T-cell (primary cell): ENCODE measurements at places on chromosomes 6 and 20. TPM values are rescaled to one million over a fixed set of nuclear protein-coding genes. Genes with fewer than 3 reads are reported as not detected.
A peak's percentile ranks its signal among the peaks of the same experiment; 100 is the strongest.

GRCh38 chr20:16419138-16419715, 154.0 kb downstream of the KIF16B start:
- DNase-seq, result no peak

RAB44 gene
- total RNA-seq, result 0.35 TPM

DNA sequence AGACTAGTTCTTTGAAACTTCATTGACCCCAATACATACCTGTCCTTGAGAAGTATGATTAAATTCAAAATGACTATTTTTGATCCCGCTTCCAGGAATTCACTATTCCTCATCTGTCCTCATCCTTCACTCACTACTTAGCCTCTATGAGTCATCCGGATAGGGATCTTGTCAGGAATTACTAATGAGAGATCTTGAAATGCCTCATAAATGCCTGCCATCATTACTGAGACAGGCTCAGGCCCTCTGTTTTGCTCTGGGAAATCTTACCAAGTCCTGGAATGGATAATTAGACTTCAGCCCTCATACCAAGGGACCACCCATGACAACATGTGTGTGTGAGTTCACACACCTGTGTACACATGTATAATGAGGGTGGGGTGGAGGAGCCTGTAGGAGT, 2.8 kb upstream of the CYP24A1 start:
- DNase-seq, result no peak

CDKN1A gene
- total RNA-seq, result 9.6 TPM

DNA sequence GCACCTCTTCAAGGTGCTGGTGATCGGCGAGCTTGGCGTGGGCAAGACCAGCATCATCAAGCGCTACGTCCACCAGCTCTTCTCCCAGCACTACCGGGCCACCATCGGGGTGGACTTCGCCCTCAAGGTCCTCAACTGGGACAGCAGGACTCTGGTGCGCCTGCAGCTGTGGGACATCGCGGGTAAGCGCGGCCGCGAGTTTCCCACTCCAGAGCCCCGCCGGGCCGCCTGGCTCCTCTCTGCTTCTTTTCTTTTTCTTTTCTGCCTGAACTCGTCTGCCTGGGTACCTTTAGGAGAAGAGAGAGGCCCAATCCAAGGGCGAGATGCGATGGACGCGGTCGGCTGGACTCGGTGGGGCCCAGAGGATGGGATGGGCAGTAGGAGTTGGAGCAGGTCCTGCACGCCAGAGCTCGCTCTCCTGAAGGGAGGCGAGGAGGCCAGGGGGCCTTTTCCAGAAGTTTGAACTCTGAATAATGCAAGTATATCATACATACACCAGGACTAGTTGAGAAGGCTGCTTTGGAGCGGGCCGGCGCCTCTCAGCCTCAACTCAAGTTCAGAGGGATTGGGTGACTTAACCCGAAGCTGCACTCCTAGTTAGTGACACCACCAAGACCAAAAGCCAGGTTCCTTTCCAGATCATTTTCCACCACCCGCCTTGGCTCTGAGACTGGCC, 445 bp downstream of the RAB32 start:
- no peak for DNase-seq

GRCh38 chr6:51963980-51964379, 123.4 kb downstream of the PKHD1 start:
- no peak for DNase-seq

METTL24 gene
- total RNA-seq, result not detected

FNDC11 gene
- total RNA-seq, result 0.38 TPM

KCNK16 gene
- total RNA-seq, result not detected

GRCh38 chr20:58511861-58512260, 3.3 kb downstream of the APCDD1L start:
- DNase-seq, result no peak

DNA sequence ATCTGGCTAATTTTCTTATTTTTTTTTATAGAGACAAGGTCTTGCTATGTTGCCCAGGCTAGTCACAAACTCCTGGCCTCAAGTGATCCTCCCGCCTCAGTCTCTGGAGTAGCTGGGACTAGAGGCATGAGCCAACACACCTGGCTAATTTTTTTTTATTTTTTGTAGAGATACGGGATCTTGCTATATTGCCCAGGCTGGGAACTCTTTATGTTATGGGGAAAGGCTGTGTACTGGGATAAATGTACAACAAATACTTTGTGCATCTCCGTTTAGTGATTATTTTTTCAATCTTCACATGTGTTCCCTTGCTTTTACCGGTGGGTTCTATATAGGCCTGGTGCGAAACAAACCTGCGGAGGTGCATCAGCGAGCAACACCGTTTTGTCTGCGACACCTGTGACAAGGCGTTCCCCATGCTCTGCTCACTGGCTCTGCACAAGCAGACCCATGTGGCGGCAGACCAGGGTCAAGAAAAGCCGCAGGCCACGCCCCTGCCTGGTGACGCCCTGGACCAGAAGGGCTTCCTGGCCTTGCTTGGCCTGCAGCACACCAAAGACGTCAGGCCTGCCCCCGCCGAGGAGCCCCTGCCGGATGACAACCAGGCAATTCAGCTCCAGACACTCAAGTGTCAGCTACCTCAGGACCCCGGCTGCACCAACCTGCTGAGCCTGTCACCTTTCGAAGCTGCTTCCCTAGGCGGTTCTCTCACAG, 84.2 kb downstream of the SSR1 start:
- no peak for DNase-seq

HLA-DRB5 gene
- total RNA-seq, result 9.2 TPM

GRCh38 chr6:141667580-141668309, 465.0 kb upstream of the GJE1 start:
- DNase-seq, result no peak

DNA sequence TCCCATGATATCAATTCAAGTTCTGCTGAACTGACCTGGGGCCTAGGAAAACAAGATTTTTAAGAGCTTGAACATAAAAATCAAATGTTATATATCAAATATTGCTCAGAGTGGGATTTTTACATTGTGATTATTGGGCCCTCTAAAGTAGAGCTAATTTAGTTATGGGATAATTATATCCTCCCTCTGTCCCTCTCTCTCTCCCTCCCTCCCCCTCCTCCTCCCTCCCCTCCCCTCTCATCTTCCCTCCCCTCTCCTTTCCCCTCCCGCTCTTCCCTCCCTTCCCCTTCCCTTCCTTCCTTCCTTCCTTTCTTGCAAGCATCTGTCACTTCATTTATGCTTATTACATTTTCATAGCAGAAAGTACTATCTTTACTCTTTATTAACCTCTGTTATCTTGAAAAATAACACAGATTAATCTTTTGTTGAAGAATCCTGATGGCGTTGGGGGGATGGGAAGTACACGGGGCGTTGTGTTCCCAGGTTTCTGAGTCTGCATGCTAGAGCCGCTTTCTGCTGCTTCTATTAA, 32.8 kb downstream of the KIF25 start:
- no peak for DNase-seq

FAM184A gene
- total RNA-seq, result 3.6 TPM

DYNLT1 gene
- 99.0 TPM for total RNA-seq

GRCh38 chr6:11426571-11426970, 111.0 kb upstream of the TMEM170B start:
- no peak for DNase-seq

GRCh38 chr6:15296735-15297134, 50.9 kb downstream of the JARID2 start:
- DNase-seq, result no peak

- no peak for DNase-seq
Measured at GRCh38 chr6:55543633-55544309, 35.2 kb downstream of the HMGCLL1 start.

DNA sequence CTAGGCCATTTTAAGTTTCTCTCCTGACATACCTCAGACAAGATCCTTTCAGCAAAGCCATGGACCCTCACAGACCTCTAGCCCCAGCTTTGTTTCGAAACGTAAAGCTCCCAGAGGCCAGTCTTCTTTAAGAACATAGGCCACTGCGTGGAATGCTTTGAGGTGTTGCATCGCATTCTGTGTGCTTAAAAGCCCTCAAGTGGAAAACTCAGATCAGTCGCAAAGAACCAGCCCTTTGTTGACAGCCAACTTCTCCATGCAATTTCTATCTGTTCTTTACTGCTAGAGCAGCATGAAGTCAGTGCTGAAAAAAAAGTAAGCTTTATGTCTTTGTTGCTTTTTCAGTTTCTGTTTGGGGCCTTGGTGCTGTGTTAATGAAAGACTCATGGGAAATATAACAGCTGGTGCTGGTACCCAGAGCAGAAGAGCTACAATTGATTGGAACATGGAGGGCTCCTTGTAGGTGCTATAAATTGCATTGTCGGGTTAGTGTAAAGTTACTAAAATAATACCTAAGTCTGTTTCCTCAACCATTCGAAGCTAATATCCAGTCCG, 142.6 kb downstream of the MAP3K7 start:
- DNase-seq, result no peak

DNA sequence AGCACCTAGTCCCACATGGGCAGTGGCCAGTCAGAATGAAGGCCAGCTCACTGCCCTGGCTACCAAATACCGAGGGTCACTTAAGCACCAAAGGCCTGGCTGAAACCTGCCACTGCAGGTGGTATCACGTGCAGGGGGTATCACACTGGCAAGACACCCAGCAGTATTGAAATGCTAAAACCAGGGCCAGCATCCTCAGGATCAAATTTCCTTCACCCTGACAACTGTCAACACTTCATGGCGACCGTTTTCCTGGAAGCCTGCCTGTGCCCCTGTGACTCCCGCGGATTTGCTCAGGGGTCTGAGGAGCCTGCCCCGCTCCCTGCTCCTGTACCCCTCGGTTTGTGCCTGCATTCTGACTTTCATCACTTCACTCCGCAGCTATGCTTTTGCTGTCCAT, 151.1 kb downstream of the TTLL2 start:
- no peak for DNase-seq

COL9A1 gene
- not detected for total RNA-seq

CLIC5 gene
- 3.8 TPM for total RNA-seq

SRMS gene
- not detected for total RNA-seq

ENPP3 gene
- 0.53 TPM for total RNA-seq

DNA sequence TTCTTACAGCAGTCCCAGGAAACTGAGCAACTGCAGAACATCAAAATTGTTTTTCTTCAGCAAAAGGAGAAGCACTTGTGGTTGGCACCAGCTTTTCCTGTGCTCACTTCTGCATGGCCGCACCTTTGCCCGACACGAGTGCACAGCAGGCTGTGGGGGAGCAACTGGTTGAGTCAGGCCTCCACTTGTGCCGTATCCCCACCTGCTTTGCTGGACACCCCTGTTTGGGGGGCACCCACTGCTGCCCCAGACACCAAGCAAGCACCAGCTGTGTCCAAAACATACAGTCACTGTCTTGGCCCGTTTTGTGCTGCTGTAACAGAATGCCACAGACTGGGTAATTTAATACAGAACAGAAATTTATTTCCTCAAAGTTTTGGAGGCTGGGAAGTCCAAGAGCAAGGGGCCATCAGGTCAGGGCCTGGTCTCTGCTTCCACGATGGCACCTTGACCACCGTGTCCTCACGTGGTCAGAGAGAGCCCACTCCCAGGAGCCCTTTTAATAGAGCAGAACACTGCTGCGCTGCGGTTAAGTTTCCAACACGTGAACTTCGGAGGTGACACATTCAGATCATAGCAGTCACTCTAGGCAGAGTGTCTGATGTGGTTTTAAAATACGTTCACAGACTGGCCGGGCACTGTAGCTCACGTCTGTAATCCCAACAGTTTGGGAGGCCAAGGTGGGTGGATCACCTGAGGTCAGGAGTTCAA, 8.7 kb upstream of the GMEB2 start:
- peak; percentile 82 for DNase-seq

GRCh38 chr6:5078121-5078669, 6.9 kb upstream of the PPP1R3G start:
- no peak for DNase-seq

EYS gene
- not detected for total RNA-seq
